Lower lobe of right lung (tissue), 2 donors: ENCODE measurements at places on chromosomes 12 and 14.

- DNase-seq: no peak
Measured at GRCh38 chr12:112761366-112761986, 30.1 kb upstream of the RPH3A start.

GRCh38 chr14:54291491-54292191 lies 105.2 kb upstream of the CDKN3 start:
- DNase-seq: no peak

DNA sequence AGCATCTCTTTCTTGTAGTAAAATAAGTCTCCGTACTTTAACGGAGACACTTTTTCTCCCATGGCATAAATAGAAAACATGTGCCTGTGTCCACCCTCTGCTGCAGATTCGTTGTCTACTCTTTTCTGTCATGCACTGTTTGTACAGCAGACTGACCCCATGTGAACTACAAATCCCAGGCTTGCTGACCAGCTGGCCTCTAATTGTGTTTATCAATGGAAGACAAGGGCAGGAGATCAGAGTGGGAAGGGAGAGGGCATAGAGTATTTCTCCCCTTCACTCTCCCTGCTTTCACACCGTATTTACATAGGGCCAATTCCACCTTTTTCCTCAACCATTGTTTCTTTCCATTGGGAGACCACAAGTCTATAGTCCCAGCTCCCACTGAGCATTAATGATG lies 31.0 kb upstream of the TMTC2 start:
- DNase-seq: no peak

GRCh38 chr14:29643433-29644211 lies 284.0 kb downstream of the PRKD1 start:
- DNase-seq: no peak

DNA sequence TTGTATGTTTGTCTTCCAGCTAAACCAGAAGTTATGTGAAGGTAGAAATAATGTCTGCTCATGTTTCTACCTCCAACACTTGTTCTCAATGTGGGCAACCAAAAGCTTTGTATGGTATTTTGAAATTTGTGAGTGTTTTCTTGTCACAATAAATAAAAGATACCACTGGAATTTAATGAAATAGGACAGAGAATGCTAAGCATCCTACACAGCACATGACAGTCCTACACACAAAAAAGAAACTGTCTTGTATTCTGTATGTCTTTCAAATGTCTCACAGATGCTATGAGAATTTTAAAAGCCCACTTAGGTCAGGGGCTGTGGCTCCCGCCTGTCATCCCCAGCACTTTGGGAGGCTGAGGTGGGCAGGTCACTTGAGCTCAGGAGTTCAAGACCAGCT lies 68.9 kb downstream of the RALGAPA1 start:
- DNase-seq: no peak

DNA sequence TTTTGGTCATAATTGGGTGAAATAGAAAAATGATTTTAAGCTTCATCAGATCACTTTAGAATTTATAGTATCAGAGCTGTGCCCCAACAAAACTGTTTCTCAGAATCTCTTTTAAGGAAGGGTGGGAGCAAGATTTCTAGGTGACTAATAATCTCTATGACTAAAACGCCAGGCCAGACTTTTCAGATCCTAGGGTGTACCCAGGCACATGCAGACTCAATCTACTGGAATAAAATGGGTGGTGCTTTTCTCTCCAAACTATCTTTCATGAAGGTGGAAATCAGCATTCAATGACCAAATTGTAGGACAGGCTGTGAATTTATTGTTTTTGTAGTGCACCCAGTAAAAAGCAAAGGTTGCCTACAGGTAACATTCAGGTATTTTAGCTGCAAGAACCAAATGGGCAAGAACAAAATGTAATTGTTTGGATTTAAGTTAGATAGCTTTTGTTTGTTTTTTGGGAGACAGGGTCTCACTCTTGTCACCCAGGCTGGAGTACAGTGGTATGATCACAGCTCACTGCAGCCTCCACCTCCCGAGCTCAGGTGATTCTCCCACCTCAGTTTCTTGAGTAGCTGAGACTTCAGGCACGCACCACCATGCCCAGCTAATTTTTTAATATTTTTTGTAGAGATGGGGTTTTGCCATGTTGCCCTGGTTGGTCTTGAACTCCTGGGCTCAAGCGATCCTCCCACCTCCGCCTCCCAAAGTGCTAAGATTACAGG lies 49.5 kb downstream of the PPP2R5C start:
- no peak for DNase-seq

DNA sequence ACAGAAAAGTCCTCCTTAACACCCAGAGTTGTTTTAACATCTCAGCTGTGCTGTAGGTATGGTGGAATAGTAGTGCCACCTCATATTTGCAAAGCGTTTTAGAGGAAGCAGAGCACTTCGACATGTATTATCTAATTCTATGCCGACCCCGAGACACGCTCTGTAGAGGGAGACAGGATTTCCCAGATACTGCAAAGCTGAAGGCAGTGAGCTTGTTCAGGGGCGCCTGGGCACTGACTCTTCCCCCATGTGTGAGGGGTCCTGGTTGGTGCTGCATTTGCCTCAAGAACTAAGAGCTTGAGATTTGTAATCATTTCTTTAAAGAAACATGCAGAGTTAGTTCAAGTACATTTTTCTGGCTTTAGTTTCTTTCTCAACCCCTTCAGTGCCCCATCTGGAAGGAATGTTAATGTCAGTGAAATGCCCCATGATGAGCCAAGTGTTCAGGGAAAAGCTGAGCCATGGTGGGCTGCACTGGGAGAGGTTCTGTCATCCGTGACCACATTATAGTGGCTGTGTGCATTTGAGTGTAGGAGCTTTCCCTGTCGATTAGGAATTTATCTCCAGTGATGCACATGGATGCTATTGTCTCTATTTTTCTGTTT lies 66.3 kb downstream of the MBIP start:
- DNase-seq: no peak

DNA sequence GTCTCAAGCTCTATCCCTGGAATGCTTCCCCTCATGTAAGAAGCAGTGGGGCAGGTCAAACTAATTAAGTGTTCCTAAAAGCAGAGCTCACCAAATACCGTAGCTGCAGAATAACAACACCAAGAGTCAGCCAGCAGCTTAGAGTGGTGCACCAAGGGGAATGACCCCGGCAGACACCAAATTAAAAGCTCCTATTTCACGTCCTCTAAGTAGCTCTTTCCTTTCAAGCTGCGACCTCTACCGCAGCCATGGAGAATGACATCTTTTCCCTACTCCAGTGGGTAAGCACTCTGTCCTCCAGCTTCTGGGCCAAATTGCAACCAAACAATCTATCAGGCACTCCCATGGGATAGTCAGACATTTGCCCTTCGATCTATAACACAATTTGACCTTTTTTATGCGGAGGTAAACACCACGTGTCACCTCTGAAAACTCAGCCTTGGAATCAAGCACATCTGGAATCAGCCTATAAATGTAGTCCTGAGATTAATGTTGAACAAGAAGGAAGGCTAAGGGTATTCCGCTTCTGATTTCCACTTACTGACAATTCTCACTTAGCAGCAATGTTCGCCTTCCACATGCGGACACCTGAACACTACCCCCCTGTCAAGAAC lies 67.6 kb upstream of the CDKN3 start:
- DNase-seq: no peak

DNA sequence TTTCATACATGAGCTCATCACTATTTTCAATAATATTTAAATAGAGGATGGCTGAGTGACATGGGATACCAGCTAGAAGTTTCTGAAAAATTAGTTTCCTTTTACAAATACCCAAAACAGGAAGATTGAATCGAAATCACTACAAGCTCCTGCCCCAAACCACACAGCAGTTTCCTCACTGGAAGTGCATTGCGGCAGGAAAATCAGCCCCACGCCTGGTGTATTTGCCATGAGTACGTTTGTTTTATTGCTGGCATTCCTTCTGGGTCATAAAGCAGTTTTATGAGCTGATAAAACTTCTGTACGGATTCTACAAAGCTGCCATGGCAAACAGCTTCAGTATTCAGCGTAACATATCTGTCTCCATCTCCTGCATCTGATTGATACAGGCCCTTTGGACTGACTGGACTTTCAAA lies 23.7 kb downstream of the CDC42BPB start:
- no peak for DNase-seq

- DNase-seq: peak; percentile 86
Measured at GRCh38 chr12:49342066-49342913, 4.4 kb upstream of the DNAJC22 start.

- no peak for DNase-seq
Measured at GRCh38 chr12:70648191-70648590, 11.0 kb upstream of the PTPRB start.

- DNase-seq: no peak
Measured at GRCh38 chr14:30584058-30584630, 25.2 kb downstream of the G2E3 start.

DNA sequence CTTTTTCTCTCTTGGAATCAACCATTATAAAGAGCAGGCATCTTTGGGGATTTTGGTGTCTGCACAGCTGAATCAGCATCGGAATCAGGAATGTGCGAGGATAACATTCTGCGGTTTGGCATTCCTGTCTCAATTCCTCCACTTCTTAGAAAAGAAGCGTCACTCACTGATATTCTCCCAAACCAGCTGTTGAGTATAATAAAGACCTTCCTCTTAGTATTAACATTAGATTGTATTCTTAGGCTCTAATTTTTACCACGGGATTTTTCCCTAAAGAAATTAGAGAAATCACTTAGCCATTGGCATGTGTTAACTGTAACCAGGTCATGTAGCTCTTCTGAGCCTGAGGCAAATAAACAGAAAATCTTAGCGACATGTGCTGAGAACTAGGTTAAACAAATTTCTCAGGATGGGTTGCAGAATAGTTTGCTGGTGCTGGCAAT lies 128.7 kb downstream of the TMX1 start:
- no peak for DNase-seq

DNA sequence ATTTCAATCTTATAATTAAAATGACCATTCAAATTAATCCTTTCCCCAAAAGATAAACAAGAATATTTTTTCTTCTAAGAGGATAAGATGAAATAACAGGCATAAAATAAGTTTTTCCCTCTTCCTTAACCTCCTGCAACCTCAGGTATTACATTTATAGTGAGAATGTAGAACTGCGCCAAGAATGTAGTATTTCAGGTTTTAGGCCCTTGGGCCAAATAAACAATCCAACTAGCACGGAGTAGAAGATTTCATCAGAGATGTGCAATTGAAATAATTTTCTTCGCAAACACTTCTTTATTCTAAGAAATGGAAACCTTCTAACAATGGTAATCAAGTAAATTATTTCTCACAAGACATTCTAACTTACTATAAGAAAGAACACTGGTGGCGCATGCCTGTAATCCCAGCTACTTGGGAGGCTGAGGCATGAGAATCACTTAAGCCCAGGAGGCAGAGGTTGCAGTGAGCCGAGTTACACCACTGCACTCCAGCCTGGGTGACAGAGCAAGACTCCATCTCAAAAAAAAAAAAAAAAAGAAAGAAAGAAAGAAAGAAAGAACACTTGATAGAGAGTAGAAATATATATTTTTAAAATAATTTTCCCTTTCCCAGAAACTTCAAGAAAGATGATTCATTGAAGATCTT lies 100.8 kb downstream of the TAOK3 start:
- DNase-seq: no peak

DNA sequence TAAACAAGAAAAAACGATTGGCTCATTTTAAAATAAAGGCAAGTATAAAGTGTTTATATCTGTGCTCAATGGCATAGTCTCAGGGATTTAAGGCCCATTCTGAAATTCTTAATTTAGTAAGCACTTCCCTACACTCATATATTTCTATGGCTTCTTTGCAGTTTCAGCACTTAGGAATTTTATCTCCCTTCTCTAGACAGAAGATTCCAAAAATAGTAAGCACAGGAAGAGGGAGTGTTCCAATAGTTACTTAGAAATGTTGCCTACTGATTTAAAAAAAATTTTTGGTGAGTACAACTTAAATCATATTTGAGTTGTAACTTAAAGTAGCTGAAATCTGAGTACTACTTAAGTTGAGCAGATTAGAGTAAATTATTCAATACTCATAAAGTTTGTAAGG lies 19.8 kb downstream of the INSM2 start:
- no peak for DNase-seq
